ENCODE measurements at places on chromosomes 3 and 15. TPM values are rescaled to one million over a fixed set of nuclear protein-coding genes. Genes with fewer than 3 reads are reported as not detected.

- DNase-seq = no peak
Observed at GRCh38 chr3:94619643-94620042, 556.8 kb downstream of the NSUN3 start.

Gene CADPS
- total RNA-seq = 33.1 TPM

DNA sequence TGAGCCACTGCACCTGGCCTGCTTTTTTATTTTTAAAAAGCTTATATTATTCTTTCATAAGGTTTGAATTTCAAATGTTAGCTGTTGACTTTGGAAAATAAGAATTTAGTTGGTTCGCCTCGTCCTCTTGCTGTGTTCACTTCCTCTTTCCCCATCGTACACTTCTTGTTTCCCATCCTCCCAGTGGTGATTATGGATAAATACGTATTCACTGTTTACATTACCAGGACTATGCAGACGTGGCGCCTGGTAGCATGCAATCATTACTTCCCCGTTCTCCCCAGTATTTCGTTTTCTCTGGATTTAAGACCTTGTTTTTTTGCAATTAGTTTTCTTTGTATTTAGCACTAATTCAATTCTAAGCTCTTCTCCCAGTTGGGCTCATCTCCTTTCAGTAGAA lies 70.1 kb downstream of the LMLN start:
- DNase-seq = no peak

Gene KCNMB3
- total RNA-seq = 1.5 TPM

- DNase-seq = no peak
Observed at GRCh38 chr3:184680385-184681345, 31.2 kb downstream of the MAGEF1 start.

DNA sequence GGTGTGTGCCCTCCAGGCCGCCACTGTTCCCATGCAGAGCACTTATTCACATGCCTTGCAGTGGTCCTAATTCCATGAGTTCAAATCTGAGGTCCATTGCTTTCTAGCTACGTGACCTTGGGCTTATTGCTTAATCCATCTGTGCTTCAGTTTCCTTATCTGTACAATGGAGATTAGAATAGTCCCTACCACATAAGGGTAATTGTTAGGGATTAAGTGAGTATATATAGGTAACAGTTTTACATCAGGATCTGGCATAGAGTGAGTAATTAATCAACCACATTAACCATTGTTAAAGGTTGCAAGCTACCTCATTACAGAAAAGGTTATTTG lies 7.6 kb downstream of the CPN2 start:
- no peak for DNase-seq

DNA sequence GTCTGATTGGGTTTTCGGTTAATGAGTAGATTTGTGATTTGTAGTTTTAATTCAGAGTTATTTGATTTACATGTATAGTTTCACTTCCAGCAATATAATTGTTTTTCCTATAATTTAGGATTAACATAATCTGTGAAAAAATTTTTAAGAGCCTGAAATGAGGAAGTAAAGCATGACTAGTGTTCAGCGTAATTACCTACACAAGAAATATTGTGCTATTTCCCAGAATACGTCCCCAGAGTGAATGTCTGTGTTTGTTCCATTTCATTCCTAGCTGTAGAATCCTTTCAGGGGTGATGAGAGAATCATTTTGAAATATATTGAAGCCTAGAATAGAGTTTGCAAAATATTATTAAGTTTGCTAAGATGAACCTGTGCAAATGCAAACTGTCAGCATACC lies 247.1 kb downstream of the BBX start:
- DNase-seq = no peak

Gene SLC22A14
- total RNA-seq = 0.17 TPM

GRCh38 chr15:63122002-63122875 lies 578 bp downstream of the LACTB start:
- peak; percentile 66 for DNase-seq

GRCh38 chr3:36302158-36302509 lies 78.2 kb upstream of the STAC start:
- no peak for DNase-seq

Gene SPINK8
- total RNA-seq = not detected

DNA sequence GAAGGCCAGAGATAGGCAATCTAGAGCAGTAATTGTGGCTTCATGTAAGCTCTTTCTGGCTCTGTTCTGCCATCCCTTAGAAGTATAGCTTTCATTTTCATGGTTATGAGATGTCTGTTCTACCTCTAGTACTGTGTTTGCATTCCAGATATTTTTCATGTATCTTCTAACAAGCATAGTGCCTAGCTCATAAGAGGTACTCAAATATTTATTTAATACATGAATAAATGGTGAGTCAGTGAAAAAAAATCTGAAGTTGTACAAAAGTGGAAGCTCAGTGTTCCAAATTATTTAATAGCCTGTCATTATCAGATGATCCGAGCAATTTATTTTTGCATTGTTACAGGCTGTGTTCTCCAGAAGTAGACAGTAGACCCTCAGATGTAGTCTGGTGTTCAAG lies 64.3 kb downstream of the OXSM start:
- DNase-seq = peak; percentile 33

GRCh38 chr3:50651445-50651844 lies 23.3 kb upstream of the DOCK3 start:
- no peak for DNase-seq

GRCh38 chr3:89947337-89947954 lies 840.0 kb downstream of the EPHA3 start:
- DNase-seq = no peak

GRCh38 chr15:23877502-23878412 lies 190.7 kb upstream of the NDN start:
- peak; percentile 4 for DNase-seq
